ENCODE measurements at places on chromosomes 1 and 21. TPM values are rescaled to one million over a fixed set of nuclear protein-coding genes. Genes with fewer than 3 reads are reported as not detected.

STUM gene
- 1.2 TPM for total RNA-seq

KCNN3 gene
- total RNA-seq, result not detected

GNAT2 gene
- not detected for total RNA-seq

ARF1 gene
- 393 TPM for total RNA-seq

OR10J1 gene
- not detected for total RNA-seq

OR2L8 gene
- total RNA-seq, result 0.43 TPM

COL9A2 gene
- 0.40 TPM for total RNA-seq

FAM151A gene
- total RNA-seq, result not detected

F13B gene
- total RNA-seq, result not detected

TMEM125 gene
- 5.1 TPM for total RNA-seq

DDX59 gene
- total RNA-seq, result 28.0 TPM

LAPTM5 gene
- 1.7 TPM for total RNA-seq

L1TD1 gene
- not detected for total RNA-seq

FNBP1L gene
- 39.2 TPM for total RNA-seq

PGLYRP3 gene
- total RNA-seq, result not detected

DNAJC28 gene
- 1.2 TPM for total RNA-seq

KCNE1 gene
- 0.33 TPM for total RNA-seq

SH2D5 gene
- 65.3 TPM for total RNA-seq

ANGPTL3 gene
- not detected for total RNA-seq

TCEA3 gene
- 0.24 TPM for total RNA-seq

TMEM167B gene
- total RNA-seq, result 39.6 TPM

RYR2 gene
- total RNA-seq, result not detected

KCNJ9 gene
- not detected for total RNA-seq

LRRC39 gene
- 0.21 TPM for total RNA-seq

All from mammary epithelial cell (primary cell).